Upper lobe of right lung (tissue), 1 donor: ENCODE measurements at places on chromosomes 2 and 18. TPM values are rescaled to one million over a fixed set of nuclear protein-coding genes. Genes with fewer than 3 reads are reported as not detected.

Gene NT5C1B
- not detected for total RNA-seq

DNA sequence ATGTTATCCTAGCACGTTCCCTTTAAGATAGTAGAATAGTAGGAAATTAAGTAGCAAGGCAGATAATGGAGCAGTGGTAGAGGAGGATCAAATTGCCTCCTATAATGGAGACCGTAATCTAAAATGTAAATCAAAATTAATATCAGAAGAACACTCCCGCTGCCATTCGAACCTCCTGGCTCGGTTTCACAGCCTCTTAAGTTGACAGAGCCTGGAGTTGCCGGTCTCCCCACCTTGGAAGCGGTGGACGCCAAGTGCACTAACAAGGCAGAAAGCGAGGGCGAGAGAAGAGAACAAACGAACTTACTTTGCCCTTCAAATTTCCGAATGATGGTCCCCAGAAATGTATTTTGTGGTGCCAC is 450 bp downstream of the KCNH7 start:
- H3K4me3 ChIP-seq, result no peak overlapping the region
- H3K36me3 ChIP-seq, result no peaks in the 10 kb centered on the region
- H3K27ac ChIP-seq, result no peak overlapping the region
- no peaks in the 10 kb centered on the region for H3K4me1 ChIP-seq
- no peak for DNase-seq

DNA sequence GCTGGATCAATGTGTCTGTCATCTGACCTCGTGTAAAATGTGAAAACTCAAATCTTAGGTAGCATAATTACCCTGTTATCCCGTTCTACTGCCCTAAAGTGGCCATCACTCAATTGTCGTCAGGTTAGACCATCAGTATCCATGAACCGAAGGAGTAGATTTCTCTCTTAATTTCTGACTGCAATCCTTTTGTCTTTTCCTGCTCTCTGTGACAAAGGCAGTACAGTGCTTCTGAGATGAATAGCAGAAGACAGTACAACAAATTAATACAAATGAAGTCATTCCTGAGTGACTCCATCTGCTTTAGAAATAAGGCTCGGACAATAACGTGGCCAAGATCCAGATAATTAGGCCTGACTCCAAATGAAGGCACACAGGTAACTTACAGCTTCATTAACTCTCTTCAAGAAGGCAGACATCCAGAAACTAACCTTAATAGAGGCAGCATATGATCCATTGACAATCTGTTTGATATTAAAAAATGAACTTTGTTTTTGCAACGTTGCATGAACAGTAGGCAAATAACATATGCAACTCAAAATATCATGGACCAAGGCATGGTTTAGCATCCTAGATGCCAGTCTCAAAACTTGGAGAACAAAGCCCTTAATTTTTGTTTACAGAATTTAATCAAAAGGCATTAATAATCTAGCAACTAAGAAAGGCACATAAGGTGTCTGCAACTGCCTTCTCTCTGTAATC is 96.7 kb upstream of the CDH20 start:
- no peaks in the 10 kb centered on the region for H3K27me3 ChIP-seq
- no peaks in the 10 kb centered on the region for H3K36me3 ChIP-seq
- H3K4me1 ChIP-seq, result no peaks in the 10 kb centered on the region
- H3K27ac ChIP-seq, result no peak overlapping the region
- DNase-seq, result no peak

GRCh38 chr2:38574278-38574677 is 28.4 kb downstream of the HNRNPLL start:
- peaks cover 5% of the 10 kb centered on the region for H3K4me1 ChIP-seq
- H3K36me3 ChIP-seq, result peaks cover 55% of the 10 kb centered on the region
- H3K4me3 ChIP-seq, result no peak overlapping the region
- no peaks in the 10 kb centered on the region for H3K27me3 ChIP-seq

- no peak for DNase-seq
- H3K27me3 ChIP-seq, result no peaks in the 10 kb centered on the region
- H3K27ac ChIP-seq, result no peak overlapping the region
- no peaks in the 10 kb centered on the region for H3K36me3 ChIP-seq
- H3K4me3 ChIP-seq, result no peak overlapping the region
These were observed 102.9 kb upstream of the EPB41L3 start for GRCh38 chr18:5646739-5647138.

Gene SERPINB10
- not detected for total RNA-seq

DNA sequence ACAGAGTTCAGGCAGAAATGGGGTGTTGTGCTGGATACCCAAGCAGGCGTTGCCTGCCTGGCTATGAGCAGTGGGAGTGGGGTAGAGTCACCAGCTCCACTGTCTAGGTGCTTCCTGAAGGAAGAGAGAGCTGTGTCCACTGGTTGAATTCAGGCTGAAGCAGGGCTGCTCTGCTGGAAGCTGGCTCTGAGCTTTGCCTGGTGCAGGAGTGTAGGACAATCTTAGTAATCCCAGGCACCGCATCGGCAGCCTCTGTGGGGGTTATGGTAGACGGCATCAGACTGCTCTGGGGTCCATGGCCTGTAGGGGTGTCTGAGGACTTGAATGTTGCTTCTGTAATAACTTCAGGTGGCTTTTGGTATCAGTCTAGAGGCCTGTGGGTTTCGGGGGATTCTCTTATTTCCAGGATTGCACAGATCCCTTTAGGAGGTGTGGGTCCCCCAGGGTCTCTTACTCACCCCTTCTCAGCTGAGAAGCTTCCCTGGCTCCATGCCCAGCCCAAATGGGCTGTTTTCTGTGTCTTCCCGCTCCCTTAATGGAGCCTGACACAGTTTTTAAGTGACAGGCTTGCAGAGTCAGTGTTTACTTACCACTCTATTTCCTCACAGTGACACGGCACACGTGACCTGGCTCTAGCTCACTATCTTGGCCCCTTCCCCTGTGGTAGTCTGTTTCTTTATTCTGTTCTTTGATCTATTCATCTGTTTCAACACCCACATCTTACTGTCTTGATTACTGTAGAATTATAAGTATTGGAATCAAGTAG is 644.3 kb downstream of the CBLN2 start:
- DNase-seq, result no peak
- no peaks in the 10 kb centered on the region for H3K27me3 ChIP-seq
- H3K4me3 ChIP-seq, result no peak overlapping the region
- H3K4me1 ChIP-seq, result no peaks in the 10 kb centered on the region

DNA sequence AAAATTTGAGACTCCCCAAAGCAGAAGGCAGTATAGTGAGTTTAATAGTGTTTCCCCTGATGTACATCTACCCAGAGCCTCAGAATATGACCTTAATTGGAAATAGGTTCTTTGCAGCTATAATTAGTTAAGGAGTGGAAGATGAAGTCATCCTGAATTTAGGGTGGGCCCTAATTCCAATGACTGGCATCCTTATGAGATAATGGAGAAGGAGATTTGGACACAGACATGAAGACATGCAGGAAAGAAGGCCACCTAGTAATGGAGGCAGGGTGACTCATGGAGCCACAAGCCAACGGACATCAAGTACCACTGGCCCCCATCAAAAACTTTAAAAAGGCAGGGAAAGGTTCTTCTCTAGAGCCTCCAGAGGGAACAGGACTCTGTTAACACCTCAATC is 308.9 kb downstream of the TXNL1 start:
- no peaks in the 10 kb centered on the region for H3K36me3 ChIP-seq
- H3K27me3 ChIP-seq, result no peaks in the 10 kb centered on the region
- peaks cover 3% of the 10 kb centered on the region for H3K4me1 ChIP-seq
- H3K27ac ChIP-seq, result no peak overlapping the region

DNA sequence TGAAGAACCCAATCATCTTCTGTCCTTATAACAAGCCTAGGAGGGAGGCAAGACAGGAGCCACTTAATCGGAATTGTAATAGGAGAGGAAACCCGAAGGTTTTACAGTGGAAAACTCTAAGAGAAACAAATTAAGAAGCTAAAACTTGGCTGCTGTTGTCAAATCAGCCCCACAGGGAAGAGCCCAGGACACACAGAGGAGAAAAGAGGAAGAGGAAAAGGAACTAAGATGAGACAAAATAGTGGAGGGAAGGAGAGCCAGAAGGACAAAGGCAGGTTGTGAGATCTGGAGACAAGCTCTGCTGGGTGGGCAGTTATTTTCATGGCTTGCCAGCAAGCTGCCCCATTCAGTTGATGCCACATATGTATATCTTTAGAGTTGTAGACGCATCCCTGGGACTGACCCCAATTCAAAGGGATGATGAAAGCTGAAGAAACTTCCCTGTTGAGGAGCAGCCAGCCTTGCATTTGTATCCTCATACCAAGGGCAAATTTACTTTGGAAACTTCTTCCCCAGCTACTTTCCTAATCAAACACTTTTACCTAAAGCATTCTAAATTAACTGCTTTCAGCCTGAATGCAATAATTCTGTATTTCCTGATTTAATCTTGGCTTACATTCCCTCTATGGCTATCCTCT is 499.8 kb upstream of the MEIS1 start:
- no peak overlapping the region for H3K27ac ChIP-seq
- H3K4me1 ChIP-seq, result no peaks in the 10 kb centered on the region
- no peaks in the 10 kb centered on the region for H3K27me3 ChIP-seq

DNA sequence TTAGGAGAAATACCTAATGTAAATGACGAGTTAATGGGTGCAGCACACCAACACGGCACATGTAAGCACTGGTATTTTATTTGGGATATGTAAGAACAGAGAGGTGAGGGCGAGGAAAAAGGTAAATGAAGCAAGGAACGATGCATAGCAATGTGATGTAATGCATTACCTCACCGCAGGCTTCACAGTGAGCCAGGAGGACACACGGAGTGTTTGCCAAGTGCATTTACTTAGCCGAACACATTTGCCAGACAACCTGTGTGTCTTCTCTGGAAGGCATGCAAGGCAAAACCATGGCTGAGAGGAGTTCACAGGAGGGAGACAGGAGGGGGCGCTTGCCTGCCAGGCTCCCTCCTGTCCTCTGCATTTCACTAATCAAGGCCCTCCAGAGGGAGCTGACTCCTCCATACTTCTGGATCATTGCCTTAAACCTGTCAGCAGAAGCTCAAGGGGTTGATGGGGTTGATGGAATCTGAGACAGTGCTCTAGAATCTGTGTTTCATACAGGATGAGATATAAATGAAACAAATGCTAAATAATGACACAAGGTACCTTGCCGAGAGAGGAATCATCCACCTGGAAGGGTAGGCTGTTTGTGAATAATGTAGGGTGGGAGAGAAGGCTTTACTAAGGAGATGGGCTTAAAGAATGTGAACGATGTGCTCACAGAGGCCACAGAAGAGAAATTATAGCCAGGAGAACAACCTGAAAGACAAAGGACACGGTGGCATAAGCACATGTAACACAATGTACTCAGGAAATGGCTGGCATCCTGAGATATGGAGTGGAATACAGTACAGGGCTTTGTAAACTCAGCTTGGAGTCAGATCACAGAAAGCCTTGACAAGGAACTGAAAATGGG is 9.1 kb upstream of the TPRKB start:
- H3K36me3 ChIP-seq, result peaks cover 33% of the 10 kb centered on the region
- no peaks in the 10 kb centered on the region for H3K4me1 ChIP-seq
- no peak for DNase-seq
- H3K4me3 ChIP-seq, result no peak overlapping the region
- H3K27me3 ChIP-seq, result no peaks in the 10 kb centered on the region
- H3K27ac ChIP-seq, result peak overlapping the region; percentile 55

Gene CDH7
- total RNA-seq, result not detected

Gene DYNAP
- total RNA-seq, result not detected

DNA sequence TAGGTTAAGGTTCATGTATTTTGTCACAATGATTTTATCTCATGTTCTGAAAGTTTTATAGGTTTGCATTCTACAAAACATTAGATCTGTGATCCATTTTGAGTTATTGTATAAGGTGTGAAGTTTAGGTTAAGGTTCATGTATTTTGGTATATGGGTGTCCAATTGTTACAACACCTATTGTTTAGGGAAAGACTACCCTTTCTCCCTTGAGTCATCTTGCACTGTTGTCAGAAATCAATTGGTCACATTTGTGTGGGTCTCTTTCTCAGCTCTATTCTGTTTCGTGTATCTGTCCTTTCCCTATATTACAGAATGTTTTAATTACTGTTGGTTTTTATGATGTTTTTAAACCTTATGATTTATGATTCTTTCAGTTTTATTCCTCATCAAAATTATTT is 192.3 kb downstream of the MCFD2 start:
- no peak overlapping the region for H3K27ac ChIP-seq
- H3K27me3 ChIP-seq, result no peaks in the 10 kb centered on the region
- no peaks in the 10 kb centered on the region for H3K36me3 ChIP-seq
- H3K4me3 ChIP-seq, result no peak overlapping the region

- no peaks in the 10 kb centered on the region for H3K36me3 ChIP-seq
- no peak overlapping the region for H3K27ac ChIP-seq
- DNase-seq, result no peak
- no peak overlapping the region for H3K4me3 ChIP-seq
These were observed 46.3 kb downstream of the MYO1B start for GRCh38 chr2:191291471-191291870.

DNA sequence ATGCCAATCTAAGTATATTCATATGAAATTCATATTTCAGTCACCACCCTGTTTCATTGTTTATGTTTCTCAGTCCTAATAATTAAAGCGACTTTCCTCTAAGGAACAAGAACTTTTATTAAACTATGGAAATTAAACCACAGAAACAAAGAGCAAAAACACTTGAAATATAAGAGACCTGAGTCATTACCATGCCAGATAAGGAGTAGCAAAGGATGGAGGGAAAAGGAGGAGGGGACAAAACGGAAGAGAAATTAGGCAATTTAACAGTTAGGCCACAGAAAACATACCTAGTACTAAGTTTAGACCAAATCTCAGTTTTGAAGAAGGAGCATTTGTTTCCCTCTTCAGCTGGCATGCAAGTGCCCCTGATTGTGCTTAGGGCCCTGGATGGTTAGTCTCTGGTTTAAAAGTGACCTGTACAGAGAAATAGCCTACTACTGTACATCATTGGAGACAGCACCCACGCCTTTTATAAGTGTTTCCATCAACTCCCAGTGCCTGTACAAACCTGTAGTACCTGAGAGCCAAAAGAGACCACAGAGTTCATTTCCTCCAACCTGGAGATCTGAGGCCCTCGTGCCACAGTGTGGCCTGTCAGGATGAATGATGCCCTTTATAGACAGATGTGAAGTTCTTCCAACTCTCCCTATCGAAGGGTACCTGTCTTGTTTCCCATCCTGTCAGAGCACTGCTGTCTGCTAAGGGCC is 74.5 kb downstream of the SPATS2L start:
- H3K36me3 ChIP-seq, result no peaks in the 10 kb centered on the region
- H3K4me1 ChIP-seq, result peaks cover 57% of the 10 kb centered on the region
- H3K27ac ChIP-seq, result peak overlapping the region; percentile 58
- no peak for DNase-seq
- no peaks in the 10 kb centered on the region for H3K27me3 ChIP-seq
- H3K4me3 ChIP-seq, result no peak overlapping the region

GRCh38 chr2:191981706-191982105 is 134.8 kb upstream of the CAVIN2 start:
- H3K4me1 ChIP-seq, result no peaks in the 10 kb centered on the region
- H3K27ac ChIP-seq, result no peak overlapping the region
- no peak for DNase-seq
- H3K4me3 ChIP-seq, result no peak overlapping the region
- no peaks in the 10 kb centered on the region for H3K36me3 ChIP-seq

Gene ZNF24
- 54.7 TPM for total RNA-seq

GRCh38 chr2:62321380-62322289 is 125.7 kb downstream of the B3GNT2 start:
- DNase-seq, result no peak
- H3K4me1 ChIP-seq, result no peaks in the 10 kb centered on the region
- H3K27ac ChIP-seq, result no peak overlapping the region
- H3K4me3 ChIP-seq, result no peak overlapping the region
